Activated CD4-positive, alpha-beta T cell treated with anti-CD3 and anti-CD28 coated beads for 48 hours (primary cell): ENCODE measurements at places on chromosomes 6 and 20.
A peak's percentile ranks its signal among the peaks of the same experiment; 100 is the strongest.

GRCh38 chr6:120960761-120961160, 373.5 kb downstream of the TBC1D32 start:
- DNase-seq = no peak

GRCh38 chr20:23508449-23509229, 17.7 kb downstream of the CST8 start:
- no peak for DNase-seq

DNA sequence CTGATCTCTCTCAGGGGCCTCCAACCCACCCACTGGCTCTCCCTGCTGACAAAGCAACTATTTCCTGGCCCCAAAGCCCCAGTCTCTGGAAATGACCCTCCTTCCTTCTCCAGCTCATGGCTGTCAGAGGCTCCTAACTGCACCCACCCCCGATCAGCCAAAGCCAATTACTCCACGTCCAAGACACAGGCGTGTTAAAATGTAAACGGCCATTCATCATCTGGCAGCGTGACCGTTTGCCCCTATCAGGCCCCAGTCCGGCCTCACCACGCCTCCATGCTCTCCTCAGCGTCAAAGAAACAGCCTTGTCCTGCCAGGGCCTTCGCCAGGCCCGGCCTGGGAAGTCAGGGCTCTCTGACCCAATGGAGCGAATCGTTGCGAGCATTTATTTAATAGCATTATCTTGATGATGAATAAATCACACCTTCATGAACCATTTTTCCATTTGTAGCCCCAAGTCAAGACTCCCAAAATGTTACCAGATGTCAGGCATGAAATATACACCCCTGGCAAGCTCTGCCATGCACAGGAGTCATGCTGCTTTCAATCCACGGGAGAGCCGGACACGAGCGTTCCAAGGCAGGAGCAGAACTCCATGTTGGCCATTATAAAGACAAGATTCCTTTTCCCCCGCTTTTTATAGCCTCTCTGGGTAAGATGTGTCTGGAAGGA, 17.7 kb downstream of the RIPOR3 start:
- no peak for DNase-seq

GRCh38 chr6:3911614-3912336, 62.6 kb downstream of the FAM50B start:
- no peak for DNase-seq

GRCh38 chr6:112764377-112764776, 417.2 kb downstream of the RFPL4B start:
- DNase-seq = no peak

DNA sequence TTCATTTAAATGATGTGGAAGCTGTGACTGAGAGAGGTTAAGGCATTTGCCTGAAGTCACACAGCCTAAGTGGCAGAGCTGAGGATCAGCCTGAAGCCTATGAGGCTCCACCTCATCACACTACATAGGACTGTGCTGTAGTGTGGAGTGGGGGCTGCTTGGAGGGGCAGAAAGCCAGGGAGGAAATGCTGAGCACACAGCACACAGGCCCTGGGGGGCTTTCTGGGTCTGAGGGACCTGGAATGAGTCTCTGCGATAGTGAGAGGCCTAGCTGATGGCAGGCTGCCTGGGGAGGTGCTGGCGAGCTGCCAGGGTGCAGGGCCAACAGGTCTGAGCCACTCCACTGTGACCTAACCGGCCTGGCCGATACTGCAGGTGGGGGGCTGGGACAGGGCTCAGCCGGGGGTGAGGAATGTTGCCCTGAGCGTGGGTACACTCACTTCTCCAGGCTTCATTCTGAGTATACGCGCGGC, 2.2 kb upstream of the ARHGAP40 start:
- DNase-seq = no peak

- DNase-seq = no peak
These were observed 963.3 kb upstream of the GJE1 start for GRCh38 chr6:141169419-141169818.

DNA sequence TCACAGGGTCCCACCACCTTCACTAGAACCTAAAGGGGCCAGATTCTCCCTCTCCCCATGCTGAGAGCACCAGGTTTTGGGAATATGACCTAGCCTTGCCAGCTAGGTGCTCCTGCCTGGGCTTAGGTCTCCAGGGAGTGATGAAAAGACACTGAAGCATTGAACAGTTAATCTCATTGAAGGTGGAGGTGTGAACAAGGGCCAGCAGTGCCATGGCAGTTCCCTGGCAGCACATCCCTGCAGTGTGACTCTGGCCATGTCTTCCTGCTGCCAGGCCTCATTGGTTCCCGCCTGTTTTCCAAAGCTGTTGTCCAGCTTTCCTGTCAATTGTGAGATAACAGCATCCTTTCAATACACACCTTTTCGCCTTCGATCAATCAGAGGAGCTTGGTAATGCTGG, 10.9 kb downstream of the PPIL6 start:
- DNase-seq = no peak

DNA sequence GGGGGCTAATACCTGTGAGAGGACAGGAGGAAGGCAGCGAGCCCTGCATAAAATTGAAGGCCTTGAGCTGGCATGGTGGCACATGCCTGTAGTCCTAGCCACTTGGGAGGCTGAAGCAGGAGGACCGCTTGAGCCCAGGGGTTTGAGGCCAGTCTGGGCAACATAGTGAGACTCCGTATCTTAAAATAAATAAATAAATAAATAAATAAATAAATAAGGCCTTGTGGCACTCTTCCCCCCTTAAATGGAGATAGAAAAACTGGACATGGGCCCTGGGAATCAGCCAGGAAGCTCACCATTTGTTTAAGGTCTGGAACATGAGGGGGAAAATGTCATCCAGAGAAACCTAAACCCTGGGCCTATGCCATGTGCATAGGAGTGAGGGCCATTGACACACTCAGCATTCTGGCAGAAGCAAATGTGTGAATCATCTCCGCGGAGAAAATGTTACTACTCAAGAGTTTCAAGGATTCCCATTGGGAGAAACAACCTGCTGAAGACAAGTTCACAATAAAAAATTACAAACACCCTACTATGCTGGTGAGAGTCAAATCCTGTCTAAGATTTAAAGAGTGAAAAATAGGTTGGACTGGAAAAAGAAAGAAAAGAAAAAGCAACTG, 51.9 kb upstream of the UBR2 start:
- no peak for DNase-seq

- DNase-seq = peak; percentile 16
These were observed 44.4 kb downstream of the MDFI start for GRCh38 chr6:41682497-41683272.

DNA sequence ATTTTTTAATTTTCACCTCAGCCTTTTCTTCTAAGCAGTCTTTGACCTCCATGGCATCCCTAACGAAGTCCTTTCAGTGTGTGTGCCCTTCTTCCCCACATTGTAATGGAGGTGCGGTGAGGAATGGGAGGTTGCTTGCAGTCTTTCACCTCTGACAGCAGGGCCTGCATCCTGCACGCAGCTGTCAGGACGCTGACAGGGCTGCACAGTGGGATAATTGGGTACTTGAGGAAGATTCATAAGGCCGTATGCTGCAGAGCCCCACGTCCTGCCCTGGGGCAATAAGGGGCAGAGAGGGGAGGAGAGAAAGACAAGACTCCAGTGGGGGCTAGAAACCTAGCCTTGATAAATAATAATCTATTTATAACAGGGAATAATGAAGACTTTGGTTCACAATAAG, 184.7 kb downstream of the SAMD5 start:
- no peak for DNase-seq

DNA sequence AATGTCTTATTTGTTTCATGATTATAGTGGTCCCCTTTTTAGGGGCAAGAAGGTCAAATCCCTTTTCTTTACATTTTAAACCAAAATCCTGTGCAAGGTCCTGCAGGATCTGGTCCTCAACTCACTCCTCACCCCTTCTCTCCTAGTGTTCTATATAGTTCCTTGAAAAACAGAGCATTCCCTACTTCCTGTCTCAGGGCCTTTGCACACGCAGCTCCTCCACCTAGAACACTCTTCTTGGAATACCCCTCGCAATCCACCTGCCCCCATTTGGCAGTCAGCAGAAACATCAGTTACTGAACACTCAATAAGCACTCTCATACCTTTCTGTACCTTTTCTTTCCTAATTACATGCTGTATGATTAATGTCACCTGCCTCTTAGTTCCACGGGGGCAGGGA, 3.2 kb upstream of the ATP5F1E start:
- no peak for DNase-seq

DNA sequence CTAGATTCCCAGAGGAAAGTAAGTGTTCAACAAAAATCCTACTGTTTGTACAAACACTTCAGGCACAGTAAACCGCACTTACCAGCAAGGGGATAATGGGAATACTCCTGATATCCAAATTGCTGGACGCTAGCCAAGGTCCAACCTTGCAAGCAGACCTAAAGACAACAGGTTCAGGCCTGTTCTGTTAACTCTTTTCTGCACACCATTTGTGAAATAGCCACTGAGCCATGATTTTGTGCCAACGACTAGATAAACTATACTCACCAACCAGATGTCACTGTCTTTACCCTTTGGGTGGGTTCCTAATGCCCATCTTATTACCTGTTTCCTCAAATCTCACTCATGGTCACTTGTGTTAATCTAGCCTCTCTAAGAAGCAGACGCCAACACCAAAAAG, 43.5 kb downstream of the GOPC start:
- DNase-seq = no peak

GRCh38 chr20:62739067-62739466, 30.4 kb downstream of the NTSR1 start:
- DNase-seq = no peak

GRCh38 chr6:17002123-17002522, 99.7 kb upstream of the STMND1 start:
- no peak for DNase-seq

DNA sequence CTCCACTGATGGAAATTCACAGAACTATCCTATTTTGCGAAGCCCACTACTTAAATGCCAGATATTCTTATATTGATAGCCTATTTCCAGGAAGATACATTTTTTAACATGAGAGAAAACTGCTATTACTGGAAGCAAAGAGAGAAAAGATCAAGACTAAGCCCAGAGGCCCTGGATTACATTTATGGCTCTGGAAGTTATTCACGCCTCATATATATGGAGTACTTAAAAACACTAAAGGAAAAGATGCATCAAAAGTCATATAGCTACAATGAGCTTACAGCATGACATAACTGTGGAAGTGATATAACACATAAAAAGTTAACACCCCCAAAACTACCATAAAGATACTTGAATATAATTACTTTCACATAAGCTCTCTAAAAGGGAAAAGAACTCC, 19.8 kb downstream of the ATG5 start:
- no peak for DNase-seq

- no peak for DNase-seq
These were observed 200.2 kb downstream of the CENPW start for GRCh38 chr6:126540161-126540560.

DNA sequence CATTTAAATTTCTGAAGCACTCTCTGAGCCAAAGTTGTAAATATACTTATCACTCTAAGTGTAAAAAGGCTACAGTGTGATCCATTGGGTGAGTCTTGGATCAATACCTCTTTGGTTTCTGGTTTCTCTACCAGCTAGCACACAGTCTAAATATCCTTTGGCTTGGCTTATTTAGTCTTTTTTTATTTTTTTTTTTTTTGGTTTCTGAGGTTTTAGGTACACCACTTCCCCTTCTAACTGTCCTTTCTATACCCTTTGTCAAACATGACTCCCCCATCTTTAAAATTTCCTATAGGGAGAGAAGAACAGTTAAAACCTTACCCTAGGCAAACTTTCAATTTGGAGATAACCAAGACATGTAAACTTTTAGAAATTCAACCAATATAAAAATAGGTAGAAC, 379.0 kb downstream of the PHF3 start:
- DNase-seq = no peak

DNA sequence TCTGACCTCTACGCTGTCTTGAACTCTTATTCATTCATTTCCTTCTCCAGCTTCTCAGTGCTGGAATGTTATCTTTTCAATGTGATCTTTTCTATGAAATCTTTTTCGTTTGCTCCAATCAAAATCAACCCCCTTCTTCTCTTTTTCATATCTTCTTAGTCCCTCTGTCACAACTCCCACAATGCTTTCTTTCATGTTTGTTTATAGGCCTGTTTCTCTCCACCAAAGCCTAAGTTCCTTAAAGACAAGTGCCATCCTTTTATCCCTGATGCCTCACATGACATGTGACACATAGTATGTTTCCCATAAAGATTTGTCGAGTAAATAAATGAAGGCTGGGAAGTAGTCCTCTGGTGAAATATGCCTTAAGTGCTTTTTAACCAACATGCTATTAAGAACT, 38.1 kb downstream of the CRYBG1 start:
- DNase-seq = no peak

GRCh38 chr6:52984247-52984646, 10.8 kb downstream of the GSTA4 start:
- peak; percentile 41 for DNase-seq

DNA sequence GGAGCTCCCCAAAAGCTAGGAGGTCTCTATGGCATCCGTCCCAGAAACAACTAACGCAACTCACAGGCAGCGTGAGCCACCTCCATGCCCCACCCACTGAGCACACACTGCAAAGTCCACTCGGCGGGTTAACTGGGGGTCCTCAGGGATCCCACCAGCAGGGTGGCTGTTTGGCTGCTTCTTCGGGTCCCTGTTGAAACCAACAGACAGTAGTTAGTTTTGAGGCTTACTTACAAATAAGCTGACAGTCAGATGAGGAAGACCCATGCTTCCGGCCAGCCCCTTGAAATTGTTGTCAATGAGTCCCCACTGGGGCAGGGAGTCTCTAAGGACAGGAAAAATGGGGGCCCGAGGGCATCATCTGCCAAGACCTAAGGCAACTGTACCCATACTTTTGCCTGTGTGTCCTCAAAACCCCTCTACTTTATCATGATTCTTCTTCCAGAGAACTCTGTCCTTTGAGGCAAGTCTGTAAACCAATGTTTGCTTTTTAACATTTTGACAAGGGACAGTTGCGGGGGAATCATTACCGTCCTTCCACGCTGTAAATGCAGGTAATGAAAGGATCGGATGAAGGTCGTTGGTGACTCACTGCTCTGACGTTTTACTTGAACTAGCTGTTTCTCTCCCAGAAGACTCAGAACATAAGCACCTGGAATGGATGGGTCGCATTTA, 2.2 kb upstream of the PCK1 start:
- DNase-seq = no peak

GRCh38 chr20:45835825-45836224, 2.2 kb downstream of the SNX21 start:
- DNase-seq = no peak

GRCh38 chr6:108897371-108897770, 49.1 kb downstream of the ARMC2 start:
- DNase-seq = no peak

- no peak for DNase-seq
These were observed 3.7 kb upstream of the SH3BGRL2 start for GRCh38 chr6:79627422-79627821.

DNA sequence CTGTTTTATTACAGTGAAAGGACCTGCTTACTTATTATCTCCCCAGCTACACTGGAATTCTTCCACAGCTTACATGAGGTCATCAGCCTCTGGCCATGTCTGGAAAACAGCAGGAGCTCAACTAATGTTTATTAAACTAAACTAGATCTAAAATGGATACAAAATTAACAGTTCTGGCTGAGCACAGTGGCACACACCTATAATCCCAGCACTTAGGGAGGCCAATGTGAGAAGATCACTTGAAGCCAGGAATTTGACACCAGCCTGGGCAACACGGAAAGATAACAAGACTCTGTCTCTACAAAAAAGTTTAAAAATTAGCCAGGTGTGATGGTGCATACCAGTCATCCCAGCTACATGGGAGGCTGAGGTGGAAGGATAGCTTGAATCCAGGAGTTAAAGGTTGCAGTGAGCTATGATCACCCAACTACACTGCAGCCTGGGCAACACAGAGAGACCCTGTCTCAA, 220.8 kb upstream of the MARCKS start:
- no peak for DNase-seq

GRCh38 chr20:31835977-31836852, 9.2 kb downstream of the FOXS1 start:
- DNase-seq = no peak
